ENCODE measurements at places on chromosomes 4 and X.

DNA sequence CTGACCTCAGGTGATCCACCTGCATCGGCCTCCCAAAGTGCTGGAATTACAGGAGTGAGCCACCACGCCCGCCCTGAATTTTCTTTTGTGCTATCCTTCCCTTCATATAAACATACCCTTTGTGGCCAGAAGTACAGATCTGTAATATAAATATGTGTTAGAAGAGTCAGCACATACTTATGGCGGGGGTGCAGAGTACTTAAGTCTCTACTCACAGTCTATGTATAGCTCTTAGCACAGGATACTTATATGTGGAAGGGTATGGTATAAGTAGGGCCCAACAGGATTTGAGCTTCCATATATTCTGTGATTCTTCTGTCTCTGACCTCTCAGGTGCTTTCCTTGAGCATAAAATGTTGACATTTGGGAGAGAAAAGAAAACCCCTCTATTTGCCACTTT, 18.2 kb downstream of the CXorf58 start:
- DNase-seq, result no peak

- peak; percentile 43 for DNase-seq
Measured at GRCh38 chrX:16852617-16853179, 17.5 kb downstream of the RBBP7 start.

DNA sequence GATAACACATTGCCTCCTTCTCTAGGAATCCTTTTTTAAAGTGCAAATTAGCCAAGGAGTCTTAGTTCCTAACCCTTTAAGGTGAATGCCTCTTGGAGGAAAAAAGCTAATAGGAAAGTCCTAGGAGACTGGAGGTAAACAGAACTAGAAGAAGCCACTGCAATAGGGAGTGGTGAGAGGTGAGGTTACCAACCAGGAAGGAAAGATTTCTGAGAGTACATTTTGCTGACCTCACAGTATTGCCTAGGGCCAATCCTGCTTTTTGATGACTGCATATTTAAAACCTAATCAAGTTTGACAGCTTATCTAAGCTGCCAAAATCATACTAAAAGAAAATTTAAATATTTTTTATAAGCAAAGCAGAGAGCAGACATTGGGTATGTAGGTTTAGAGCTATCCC, 7.3 kb upstream of the CUL4B start:
- no peak for DNase-seq

DNA sequence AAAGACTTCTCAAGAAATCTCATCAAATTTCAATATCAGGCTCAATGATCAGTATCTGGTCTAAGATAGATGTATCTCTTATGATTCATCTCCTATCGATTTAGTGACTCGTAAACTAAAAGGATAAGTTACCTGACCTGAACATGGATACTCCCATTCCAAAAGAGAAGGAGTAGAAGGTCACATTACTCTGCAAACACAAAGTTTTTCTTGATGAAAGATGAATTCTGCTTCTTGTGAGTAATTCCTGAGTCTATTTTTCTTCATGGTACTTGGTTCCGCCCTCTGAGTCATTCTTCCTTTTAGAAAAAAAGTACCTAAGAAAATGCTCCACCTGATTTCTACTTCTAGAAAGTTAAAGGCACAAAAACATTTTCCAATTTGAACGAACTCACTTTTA, 223.1 kb upstream of the SLIT2 start:
- no peak for DNase-seq

DNA sequence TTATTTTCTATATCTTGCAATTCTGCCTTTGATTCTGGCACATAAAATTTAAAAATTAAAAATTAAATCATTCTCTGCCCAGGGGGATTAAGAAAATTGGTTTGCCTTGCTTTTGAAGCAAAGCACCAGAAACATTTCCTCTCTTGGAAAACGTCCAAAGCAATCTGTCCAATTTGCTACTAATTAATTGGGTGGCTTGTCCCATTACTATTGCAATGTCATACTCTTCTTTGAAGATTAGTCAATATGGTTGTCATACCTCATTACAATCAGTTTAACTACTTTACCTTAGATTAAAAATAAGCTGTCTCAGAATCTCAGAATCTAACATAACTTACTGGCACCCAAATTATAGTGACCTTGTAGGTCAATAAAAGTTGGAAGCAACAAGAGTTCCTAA, 208.8 kb downstream of the TMA16 start:
- DNase-seq, result no peak

- DNase-seq, result no peak
Measured at GRCh38 chr4:187417721-187418120, 577.9 kb upstream of the ZFP42 start.

- DNase-seq, result no peak
Measured at GRCh38 chr4:36854554-36854953, 390.0 kb upstream of the NWD2 start.

DNA sequence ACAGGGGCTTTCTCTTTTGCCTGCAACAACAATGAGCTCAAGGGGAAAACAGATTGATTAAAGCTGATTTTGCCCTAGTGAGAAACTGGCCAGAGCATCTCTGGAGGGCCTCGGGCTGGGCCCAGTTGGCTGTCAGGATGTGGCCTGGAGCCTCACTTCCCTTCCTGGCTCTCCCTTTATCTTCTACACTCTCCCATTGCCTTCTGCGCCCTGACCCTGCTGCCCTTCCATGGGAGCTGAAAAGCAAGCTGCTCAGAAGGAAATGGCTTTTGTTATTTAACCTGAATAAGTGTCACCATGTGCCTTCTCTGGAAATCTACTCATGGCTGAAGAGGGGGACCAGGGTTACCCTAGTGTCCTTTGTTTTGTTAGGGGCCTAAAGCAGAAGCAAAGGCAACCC, 43.8 kb downstream of the NHSL2 start:
- no peak for DNase-seq

DNA sequence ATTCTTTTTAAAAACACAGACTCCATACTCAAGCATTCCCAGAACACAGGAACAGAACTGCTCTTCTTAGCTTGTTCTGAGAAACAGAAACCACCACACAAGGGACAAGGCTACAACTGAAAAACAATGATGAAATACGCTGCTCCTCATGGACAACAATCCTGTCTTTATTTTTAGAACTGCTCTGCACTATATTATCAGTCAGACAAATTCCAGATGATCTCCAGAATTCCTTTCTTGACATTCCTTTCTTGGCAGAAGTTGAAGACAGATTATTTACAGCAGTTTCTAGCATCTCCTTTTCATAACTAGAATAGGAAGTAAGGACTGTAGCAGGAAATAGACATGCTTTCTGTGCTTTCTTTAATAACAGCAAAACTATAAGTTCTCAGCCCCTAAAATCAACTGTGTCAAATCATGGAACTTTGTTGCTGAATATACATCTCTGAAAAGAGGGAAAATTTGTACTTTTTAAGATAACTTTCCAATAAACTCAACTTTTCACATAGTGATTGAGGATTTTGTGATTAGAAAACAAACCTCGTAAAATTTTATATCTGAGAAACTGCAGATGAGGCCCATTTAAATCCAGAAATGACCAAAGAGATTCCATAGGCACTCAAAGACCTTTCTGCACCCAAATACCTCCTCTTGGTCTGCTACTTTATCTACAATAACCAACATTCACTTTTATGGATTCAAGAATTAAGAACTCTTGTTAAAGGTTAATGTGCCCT, 35.9 kb downstream of the ANTXR2 start:
- DNase-seq, result no peak

- DNase-seq, result no peak
Measured at GRCh38 chrX:3046253-3047240, 5.3 kb downstream of the ARSF start.

Data from activated CD8-positive, alpha-beta memory T cell treated with anti-CD3 and anti-CD28 coated beads, Interleukin-2, amount 10 ng/mL, durations not matched to agents 7 days and 5 days (primary cell).